ENCODE measurements at places on chromosomes 16 and 17.

DNA sequence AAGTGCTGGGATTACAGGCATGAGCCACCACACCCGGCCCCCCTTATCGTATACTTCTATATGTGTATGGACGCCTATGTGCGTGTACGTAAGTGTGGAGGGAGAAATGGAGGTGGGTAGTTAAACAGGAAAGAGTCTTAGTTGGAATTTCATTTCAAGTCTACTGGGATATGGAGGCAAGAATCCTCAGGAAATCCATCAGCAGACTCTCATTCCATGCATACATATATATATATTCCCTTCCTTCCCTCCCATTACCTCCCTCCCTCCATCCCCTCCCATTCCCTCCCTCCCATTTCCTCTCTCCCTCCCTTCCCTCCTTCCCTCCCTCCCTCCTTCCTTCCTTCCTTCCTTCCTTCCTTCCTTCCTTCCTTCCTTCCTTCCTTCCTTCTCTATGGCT is 391.7 kb upstream of the RBFOX1 start:
- no peak for DNase-seq

- no peak for DNase-seq
Measured at GRCh38 chr16:84339311-84339710, 29.0 kb upstream of the ATP2C2 start.

DNA sequence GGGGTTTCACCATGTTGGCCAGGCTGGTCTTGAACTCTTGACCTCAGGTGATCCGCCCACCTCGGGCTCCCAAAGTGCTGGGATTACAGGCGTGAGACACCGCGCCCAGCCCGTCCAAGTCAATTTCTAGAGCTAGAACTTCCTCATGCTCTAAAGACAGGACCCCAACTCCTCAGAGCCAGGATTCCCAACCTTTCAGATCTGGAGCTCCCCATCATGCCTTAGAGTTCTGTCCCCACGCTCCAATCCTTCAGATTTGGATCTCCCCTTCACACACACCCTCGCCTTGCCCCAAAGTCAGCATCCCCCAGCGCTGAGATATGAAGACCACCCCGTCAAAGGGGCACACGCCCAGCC is 448 bp downstream of the KCTD19 start:
- DNase-seq = no peak

- DNase-seq = peak; percentile 97
Measured at GRCh38 chr16:49019081-49019633, 262.5 kb downstream of the CBLN1 start.

GRCh38 chr17:33459078-33459940 is 166.2 kb upstream of the ASIC2 start:
- DNase-seq = no peak
